ENCODE measurements at places on chromosomes 2 and 18. TPM values are rescaled to one million over a fixed set of nuclear protein-coding genes. Genes with fewer than 3 reads are reported as not detected.

GRCh38 chr18:48197819-48198218, 211.4 kb downstream of the ZBTB7C start:
- DNase-seq, result no peak

- no peak for DNase-seq
Observed at GRCh38 chr2:95034221-95034620, 8.7 kb downstream of the MAL start.

DNA sequence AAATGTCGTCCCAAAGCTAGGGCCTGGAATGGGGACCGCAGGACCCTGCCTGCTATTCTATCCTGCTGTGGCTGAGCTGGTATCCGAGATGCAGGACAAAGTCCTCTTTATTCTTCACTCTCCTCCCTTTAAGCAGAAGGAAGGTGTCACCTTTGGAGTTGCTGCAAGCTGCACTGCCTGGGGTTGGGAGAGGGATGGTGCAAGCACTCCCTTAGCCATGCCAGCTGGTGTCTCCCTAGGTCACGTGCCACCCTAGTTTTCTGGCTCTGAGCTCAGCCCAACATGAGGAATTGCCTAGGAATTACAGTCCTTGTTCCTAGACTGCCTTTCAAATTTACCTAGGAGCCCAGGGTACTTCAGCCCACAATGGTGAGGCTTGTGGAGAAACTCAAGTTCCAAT, 21.4 kb upstream of the FAM228A start:
- no peak for DNase-seq

GRCh38 chr2:239272626-239273025, 128.2 kb downstream of the HDAC4 start:
- DNase-seq, result no peak

DNA sequence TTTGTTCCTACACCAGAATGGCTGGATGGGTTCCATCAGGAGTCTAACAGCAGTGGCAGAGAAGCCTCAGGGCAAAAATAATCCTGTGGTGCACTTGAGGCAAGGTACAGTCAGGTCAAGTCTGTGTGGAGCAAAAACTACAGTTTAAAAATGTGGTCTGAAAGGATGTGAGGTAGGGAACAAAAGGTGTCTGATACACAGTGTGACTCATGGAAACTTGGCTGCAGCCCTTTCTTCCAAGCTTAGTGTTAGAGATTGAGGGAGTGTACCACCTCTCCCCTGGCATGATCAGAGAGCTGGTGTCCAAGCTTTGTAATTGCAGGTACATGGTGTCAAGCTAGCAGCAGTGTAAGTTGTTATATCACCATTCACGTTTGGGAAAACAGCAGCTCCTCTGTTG, 8.9 kb downstream of the ANKAR start:
- no peak for DNase-seq

GRCh38 chr2:15704086-15704787, 112.6 kb downstream of the DDX1 start:
- DNase-seq, result no peak

- no peak for DNase-seq
Observed at GRCh38 chr2:48865704-48866103, 110.2 kb upstream of the LHCGR start.

- peak; percentile 64 for DNase-seq
Observed at GRCh38 chr18:5294457-5295230, 882 bp downstream of the ZBTB14 start.

CNTNAP5 gene
- not detected for total RNA-seq

OSR1 gene
- total RNA-seq, result not detected

BOLL gene
- total RNA-seq, result not detected

GALNT1 gene
- 25.9 TPM for total RNA-seq

CRYBA2 gene
- total RNA-seq, result not detected
